Keratinocyte (primary cell): ENCODE measurements at places on chromosomes 16 and 17.

DNA sequence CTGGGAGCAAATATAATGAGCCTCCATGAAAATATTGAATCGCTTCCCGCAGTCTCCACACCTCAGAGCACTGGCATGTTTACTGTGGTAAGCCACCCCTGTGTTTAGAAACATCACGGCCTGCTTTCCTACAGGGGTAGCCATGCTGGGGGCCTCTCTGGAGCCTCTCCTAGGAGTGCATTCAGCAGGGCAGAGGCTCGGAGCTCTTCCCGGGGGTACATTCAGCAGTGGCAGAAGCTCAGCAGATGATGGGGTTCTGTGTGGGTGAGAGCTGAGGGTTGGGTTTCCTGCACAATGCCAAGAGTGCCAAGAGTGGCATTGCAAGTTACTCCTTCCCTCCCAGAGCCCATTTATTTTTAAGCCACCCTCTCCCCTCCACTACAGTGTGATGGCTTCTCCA is 386.6 kb downstream of the SEC14L1 start:
- no peak for DNase-seq

GRCh38 chr17:7858522-7858810 is 663 bp downstream of the CYB5D1 start:
- no peak for DNase-seq

- no peak for DNase-seq
These were observed 272.0 kb downstream of the MAF start for GRCh38 chr16:79328402-79329165.

DNA sequence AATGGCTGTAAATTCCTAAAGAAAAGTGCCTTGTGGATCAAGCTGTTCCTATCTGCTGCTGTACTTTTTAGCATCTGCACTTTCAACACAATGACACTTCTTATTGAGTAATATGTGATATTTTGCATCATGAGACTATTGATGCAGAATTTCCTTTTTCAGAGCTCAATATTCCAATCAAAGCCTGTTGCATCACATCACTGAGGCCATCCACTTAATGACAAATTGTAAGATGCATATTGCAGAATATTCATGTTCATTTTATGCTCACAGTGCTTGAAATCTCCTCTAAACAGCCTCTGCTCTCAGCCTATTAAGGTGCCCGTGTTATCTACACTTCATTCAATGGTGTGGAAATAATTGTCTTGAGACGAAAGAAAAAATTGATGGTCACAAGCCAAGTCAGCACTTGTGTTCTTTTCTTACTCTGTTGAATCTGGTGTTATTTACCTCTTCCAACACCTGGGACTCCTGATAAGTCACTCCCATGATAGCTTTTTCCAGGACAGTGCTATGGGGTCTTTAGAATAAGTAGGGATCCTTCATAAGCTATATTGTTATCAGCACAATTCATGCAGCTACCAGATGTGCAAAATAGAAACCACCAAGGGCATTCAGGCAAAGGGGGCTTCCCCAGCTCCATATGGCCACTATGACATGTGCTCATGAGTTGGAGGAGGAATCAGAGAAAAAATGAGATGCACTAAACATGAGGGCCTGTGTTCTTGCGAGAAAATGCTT is 9.3 kb upstream of the SKAP1 start:
- DNase-seq, result no peak

- DNase-seq, result no peak
These were observed 36.7 kb downstream of the TNFRSF13B start for GRCh38 chr17:16935241-16935663.

DNA sequence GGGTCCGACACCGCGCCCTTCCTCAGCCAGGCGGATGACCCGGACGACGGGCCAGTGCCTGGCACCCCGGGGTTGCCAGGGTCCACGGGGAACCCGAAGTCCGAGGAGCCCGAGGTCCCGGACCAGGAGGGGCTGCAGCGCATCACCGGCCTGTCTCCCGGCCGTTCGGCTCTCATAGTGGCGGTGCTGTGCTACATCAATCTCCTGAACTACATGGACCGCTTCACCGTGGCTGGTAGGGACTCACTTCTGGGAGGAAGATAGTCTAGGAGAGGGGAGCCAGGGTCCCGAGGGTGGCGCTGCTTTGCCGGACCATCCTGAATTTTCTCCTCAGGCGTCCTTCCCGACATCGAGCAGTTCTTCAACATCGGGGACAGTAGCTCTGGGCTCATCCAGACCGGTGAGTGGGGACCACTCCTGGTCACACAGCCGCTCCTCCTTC is 601 bp downstream of the SPNS1 start:
- no peak for DNase-seq

DNA sequence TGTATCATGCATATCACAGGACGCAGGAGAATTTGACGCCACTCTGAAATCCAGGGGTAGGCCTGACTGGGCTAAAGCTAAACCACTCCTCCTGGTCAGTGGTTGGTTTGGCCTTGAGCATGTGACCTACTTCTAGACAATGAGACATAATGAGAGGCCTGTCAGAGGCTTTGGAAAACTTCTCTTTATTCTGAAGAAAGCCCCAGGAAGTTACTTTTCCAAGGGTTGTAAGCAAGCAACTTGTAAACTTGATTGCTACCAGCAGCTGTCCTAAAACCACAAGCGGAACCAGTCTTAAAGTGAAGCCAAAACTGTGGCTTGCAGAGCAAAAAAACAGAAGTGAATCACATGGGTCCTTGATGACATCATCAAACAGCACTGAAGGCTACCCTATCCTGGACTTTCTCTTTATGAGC is 138.2 kb upstream of the COX10 start:
- no peak for DNase-seq

DNA sequence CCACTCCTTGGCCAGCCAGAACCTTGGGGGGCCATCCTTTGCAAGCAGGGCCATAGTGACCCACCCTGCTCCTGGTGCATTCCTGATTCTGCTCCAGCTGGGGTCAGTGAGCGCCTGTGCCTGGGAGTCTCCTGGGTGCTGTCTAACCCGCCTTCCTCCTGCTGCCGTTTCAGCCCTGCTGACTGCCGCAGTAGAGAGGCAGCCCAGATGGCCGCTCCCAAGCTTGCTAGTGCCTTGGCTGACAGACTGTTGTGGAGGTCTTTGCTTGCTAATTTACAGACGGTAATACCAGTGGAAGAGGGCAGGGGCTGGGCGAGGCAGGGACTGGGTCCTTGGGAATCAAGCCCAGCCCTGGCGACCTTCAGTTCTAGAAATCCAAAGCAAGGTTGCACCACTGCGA is 99.6 kb downstream of the SOCS1 start:
- no peak for DNase-seq

DNA sequence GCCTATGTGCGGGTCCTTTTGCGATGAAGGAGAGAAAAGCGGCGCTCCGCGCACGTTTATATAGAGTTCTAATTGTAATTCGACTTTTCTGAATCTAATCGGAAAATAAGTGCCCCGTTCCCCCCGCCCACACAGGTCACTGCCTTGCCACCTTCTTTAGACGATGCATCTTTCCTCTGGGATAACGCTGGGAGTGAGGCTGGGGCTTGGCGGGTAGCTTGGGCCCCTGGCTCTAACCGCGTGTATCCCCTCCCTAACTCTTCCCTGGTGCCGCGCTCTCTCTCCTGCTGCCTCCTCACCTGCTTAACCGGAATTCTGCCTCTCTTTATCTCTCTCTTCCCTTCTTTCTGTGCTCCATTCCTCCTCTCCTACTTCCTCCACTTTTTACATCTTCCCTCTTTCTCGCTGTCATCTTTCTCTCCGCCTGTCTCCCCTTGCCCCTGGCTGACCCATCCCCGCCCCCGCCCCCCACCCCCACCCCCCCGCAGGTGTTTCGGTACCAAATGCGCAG is 2.6 kb downstream of the LHX1 start:
- no peak for DNase-seq

DNA sequence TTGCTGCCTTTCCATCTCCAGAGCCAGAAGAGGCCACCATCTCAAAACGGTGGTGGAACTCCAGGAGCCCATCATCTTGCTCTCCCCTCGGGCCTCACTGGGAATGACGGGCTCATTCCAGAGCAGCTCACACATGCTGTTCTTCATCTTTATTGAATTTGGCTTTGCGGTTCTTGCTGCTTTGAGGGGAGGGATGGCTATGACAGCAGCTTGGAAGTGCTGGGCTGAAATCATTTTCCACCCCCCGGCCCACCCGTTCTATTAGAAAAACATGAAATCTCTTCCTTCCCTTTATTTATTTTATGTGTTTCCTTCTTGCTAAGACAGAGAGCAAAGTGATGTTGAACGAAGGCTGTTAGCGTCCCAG is 149.8 kb upstream of the RPL38 start:
- no peak for DNase-seq

DNA sequence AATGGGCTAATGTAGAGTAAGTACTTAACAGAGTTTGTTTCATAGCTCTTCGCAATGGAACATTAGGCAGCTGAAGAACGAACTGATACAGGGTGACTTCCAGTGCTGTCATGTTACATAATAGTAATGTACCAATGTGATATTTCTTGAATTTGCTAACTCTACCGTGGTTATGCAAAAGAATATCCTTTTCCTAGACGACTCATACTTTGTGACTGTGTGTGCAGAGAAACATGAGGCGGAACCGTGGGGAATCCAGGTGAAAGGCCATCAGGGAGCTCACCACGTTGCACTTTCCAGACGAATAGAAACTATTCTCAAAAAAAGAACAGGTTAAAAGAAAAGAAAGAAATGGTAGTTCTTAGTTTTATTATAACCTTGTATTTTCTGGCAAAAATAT is 13.2 kb downstream of the NOB1 start:
- no peak for DNase-seq

DNA sequence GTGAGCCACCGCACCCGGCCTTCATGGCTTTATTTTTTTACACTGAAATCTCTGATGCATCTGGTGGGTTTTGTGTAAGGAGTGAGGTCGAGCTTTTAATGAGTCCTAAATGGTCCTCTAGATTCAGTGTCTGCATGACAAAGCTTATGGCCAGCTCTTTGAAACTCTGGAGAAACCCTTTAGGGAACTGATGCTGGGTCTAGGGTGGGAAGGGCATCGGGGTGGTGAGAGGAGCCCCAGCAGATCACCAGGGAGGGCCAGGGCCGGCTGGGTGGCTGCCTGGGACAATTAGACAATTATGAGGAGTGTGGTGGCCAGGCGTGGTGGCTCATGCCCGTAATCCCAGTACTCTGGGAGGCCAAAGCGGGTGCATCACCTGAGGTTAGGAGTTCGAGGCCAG is 93.9 kb downstream of the SEC14L1 start:
- DNase-seq, result no peak

- no peak for DNase-seq
These were observed 36.8 kb downstream of the SRCIN1 start for GRCh38 chr17:38568845-38569510.

DNA sequence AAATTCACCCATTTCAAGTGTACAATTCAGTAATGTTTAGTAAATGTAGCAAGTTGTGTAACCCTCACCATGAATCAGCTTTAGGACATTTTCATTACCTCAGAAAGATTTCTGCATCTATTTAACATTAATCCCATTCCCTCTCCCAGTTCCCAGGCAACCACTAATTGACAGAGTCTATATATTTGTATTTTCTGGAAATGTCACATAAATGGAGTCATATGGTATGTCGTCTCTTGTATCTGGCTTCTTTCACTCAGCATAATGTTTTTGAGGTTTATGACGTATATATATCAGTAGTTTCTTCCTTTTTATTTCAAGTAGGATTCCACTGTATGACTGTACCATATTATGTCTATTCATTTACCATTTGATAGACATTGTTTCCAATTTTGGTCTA is 199.8 kb downstream of the CYB561 start:
- DNase-seq, result no peak

GRCh38 chr16:12120217-12120981 is 143.9 kb downstream of the SNX29 start:
- no peak for DNase-seq

DNA sequence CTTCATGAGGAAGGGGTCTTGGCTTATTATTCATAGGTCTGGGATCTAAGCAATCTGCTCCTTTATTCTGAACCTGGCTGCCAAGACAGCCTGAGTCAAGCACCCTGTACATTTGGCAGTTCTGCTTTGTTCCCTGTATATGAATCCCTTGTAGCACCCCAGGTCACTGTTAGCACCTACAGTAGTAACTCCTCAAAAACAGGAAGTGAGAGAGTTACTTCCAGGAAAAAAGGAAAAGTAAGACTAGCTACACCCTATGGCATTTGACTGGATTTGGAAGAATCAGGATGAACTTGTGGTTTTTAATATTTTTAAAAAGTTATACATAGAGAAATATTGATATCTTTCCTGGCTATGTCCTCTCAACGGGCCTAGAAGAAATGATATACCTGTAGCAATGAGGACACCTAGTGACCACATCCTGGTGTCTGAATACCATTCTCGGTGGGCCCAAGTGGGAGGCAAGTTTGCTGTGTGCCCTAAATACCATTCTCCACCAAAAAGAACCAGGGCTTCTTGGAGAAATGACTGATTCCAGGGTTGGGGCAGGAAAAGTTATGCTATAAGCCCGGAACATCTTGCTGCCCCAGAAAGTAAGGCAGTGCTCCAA is 9.9 kb downstream of the ANKRD40 start:
- DNase-seq, result no peak

- no peak for DNase-seq
These were observed 37.6 kb downstream of the HLF start for GRCh38 chr17:55302407-55302787.

DNA sequence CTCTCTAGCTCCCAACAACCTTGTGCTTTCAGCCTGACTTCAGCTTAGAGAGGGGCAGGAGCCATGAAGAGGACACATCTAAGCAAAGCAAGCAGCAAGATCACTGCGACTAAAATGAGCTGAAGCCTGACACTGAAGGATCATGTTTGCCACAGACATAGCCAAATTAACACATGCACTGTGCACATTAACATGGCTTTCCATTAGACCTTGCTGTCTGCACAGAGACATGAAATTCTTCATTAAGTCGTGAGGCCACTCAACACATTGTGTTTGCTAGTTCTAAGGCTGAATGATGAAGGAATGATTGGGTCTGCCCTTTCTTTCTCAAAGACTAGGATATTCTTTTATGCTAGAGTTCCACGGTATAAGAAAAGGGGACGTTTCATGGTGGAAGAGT is 558.3 kb upstream of the PSMD7 start:
- no peak for DNase-seq

GRCh38 chr17:14790521-14790920 is 474.6 kb downstream of the PMP22 start:
- DNase-seq, result no peak

DNA sequence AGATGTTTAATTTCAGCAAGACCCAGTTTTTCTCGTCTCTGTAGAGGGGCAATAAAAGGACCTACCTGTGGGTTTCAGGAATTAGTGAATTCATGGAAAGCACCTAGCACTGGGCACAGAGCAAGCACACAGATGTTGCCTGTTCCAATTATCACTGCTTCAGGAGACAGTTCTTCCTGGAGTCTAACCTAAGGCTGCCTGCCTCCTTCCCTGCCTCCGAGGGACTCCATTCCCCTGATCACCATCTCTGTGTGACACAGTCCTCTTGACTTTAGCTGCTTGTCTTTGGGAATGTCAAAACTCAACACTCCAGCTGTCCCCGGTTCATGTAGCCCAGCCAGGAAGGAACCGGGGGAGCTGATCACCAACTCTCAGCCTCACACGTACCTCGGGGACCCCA is 474.9 kb downstream of the SLC39A11 start:
- DNase-seq, result no peak

- no peak for DNase-seq
These were observed 130.6 kb downstream of the SEC14L1 start for GRCh38 chr17:77271411-77271810.

- DNase-seq, result no peak
These were observed 16.0 kb downstream of the GUCY2D start for GRCh38 chr17:8018436-8018835.

GRCh38 chr16:685967-686366 is 1.8 kb upstream of the JMJD8 start:
- no peak for DNase-seq

- no peak for DNase-seq
These were observed 9.0 kb downstream of the SMYD4 start for GRCh38 chr17:1820528-1821252.

- no peak for DNase-seq
These were observed 74.8 kb downstream of the IRX6 start for GRCh38 chr16:55398762-55399161.
